ENCODE measurements at places on chromosomes 3 and 15.

GRCh38 chr3:128849911-128850455, 29.4 kb upstream of the ACAD9 start:
- peak; percentile 42 for DNase-seq

- no peak for DNase-seq
Observed at GRCh38 chr3:34056951-34057390, 258.5 kb downstream of the PDCD6IP start.

DNA sequence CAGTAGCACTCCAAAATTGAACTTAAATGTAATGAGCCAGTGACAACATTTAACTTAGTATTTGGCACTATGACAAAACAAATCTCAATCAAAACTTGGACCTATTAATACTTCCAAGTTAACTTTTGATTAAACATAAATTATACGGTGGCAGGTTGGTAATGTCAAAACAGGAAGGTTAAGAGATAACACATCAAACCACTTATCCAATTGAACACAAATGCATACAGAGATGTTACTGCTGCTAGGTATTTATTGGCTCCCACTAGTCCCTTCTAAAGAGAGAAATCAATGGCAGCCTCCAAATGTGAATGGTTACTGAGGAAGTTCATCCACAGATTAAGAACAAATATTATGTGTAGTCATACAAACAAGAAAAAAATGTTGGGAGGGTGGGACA, 1.8 kb downstream of the GSK3B start:
- peak; percentile 31 for DNase-seq

- DNase-seq: no peak
Observed at GRCh38 chr3:145857956-145858355, 303.0 kb downstream of the PLOD2 start.

- DNase-seq: no peak
Observed at GRCh38 chr3:22900296-22900695, 302.8 kb upstream of the UBE2E2 start.
